Hematopoietic multipotent progenitor cell (in vitro differentiated cells): ENCODE measurements at places on chromosomes 4 and X. TPM values are rescaled to one million over a fixed set of nuclear protein-coding genes. Genes with fewer than 3 reads are reported as not detected.

SLC25A14 gene
- 4.8 TPM for total RNA-seq

EXOC1L gene
- total RNA-seq = not detected

FAM47C gene
- not detected for total RNA-seq

SH3RF1 gene
- total RNA-seq = 12.1 TPM

CT55 gene
- not detected for total RNA-seq

PPP2R2C gene
- under 0.01 TPM for total RNA-seq
